ENCODE measurements at places on chromosomes 5 and 9.

GRCh38 chr9:24912767-24913166 lies 367.1 kb upstream of the IZUMO3 start:
- no peak for DNase-seq

- DNase-seq = no peak
Observed at GRCh38 chr5:38825494-38825893, 20.3 kb upstream of the OSMR start.

- no peak for DNase-seq
Observed at GRCh38 chr5:45098483-45098882, 289.7 kb downstream of the MRPS30 start.

GRCh38 chr9:22529426-22530199 lies 83.0 kb downstream of the DMRTA1 start:
- DNase-seq = no peak

- DNase-seq = no peak
Observed at GRCh38 chr5:63963080-63963735, 963 bp upstream of the HTR1A start.

- DNase-seq = no peak
Observed at GRCh38 chr5:82766206-82766605, 311.0 kb downstream of the TMEM167A start.

DNA sequence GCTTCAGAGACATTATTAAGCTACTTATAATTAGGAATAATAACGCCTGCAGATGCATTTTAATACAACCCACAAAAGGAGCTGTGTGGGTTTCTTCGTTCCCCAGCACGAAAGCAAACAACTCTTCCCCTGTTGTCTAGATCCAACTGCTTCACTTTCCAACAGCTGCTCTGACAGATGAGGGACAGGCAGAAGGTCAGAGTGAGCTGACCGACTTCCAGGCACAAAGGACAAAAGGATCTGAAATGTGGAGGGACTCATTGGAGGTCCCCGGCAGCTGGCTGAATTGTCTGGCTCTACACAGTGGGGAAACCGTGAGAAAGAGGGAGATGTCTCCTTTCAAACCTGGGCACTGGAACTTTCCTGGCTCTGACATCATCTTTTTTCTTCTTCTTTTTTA lies 79.1 kb upstream of the ALDH1B1 start:
- DNase-seq = no peak

GRCh38 chr9:27784847-27785713 lies 211.8 kb upstream of the C9orf72 start:
- DNase-seq = no peak

GRCh38 chr5:72243706-72244105 lies 76.3 kb downstream of the MRPS27 start:
- DNase-seq = no peak

GRCh38 chr9:38289236-38289865 lies 103.2 kb upstream of the ALDH1B1 start:
- DNase-seq = no peak

GRCh38 chr5:179238628-179238970 lies 106.7 kb downstream of the ADAMTS2 start:
- no peak for DNase-seq

DNA sequence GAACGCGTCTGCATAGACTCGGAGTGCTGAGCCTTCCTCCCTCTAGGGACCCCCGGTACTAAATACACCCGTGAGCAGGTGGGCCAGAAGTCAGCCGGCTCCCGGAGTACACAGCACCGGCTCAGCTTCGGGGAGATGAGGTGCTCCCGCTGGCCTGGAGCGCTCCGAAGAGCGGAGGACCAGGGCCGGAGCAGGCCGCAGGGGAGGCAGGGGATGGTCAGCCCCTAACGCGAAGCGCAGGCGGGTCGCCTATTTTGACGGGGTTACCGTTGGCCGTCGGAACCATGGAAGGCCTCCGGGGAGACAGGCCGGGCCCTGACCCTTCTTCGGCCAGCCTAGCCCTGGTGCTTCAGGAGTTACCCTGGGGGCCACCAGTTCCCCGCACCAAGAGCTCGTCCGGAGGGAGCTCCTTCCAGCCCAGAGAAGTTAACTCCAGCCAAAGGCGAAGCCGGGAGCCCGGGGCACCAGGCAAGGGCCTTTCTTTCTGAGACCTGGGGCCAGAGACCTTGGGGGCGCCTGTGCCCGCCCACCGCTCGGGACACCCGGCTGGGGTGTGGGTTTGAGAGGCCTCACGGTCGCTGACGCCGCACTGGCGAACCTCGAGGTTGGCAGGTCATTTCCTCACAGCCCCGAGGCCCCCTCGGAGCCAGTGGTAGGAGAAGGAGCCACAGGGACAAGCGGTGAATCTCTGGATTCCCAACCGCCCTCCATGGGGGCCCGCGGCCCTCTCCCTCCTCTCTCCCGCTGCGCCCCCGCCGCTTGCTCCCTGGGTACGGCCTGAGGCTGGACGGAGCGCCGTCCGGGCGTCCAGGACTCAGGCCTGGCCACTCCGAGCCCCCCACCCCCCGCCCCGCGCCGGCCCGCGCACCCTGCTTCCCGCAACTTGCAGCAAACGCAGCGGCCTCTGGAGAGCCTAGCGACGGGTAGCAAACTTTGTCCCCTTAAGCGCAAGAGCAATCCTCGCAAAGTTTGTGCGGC lies 3.4 kb upstream of the IRX4 start:
- no peak for DNase-seq

DNA sequence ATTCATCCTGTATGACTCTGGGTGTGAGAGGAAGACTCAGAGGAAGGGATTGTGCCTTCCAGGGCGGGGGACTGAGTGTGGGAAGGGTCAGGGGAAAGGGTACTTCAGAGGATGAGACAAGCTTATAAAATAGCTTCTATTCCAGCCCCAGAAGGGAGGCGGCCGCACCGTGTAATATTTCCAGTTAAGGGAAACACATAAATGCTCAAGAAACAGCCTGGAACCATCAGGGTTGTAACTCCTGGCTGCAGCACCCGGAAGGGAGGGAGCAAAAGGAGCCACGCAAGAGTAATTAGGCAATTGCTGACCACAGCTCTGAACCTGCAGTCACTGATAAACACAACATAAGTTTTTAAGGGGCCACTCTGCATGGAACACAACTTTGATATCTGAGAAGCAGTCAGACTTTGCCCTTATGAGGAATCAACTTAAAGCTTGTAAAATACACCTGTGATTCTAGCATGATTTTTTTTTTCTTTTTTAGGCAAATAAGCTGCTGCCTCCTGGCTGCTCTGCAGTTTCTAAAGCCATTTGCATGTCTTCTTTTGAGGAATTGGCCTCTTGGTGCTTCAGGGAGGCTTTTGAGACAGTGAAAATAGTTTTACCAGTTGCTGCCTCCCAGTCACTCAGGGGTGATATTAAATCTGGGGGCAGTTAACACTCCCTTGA lies 382.7 kb downstream of the ENC1 start:
- no peak for DNase-seq

- no peak for DNase-seq
Observed at GRCh38 chr9:134408389-134408788, 82.1 kb downstream of the RXRA start.

GRCh38 chr9:15786616-15787015 lies 233.8 kb downstream of the CCDC171 start:
- no peak for DNase-seq

- DNase-seq = no peak
Observed at GRCh38 chr9:75483636-75484035, 395.3 kb downstream of the OSTF1 start.

DNA sequence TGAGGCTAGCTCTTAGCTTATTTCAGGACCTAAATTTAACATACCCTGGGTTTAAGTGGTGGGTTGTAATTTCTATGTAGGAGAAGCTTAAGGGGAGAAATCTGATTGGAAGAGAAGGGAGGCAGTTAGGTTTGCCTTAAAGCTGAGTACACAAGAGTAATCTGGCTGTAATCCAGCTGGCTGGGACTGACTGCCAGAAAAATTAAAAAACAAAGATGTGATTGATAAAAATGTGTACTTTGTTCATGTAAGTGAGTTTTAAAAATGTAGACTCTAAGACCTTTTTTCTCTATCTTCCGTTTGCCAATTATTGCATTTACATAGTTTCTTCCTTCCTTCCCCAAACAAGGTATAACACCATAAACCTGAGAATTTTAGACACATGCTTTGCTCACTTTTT lies 17.5 kb upstream of the MSMP start:
- no peak for DNase-seq

DNA sequence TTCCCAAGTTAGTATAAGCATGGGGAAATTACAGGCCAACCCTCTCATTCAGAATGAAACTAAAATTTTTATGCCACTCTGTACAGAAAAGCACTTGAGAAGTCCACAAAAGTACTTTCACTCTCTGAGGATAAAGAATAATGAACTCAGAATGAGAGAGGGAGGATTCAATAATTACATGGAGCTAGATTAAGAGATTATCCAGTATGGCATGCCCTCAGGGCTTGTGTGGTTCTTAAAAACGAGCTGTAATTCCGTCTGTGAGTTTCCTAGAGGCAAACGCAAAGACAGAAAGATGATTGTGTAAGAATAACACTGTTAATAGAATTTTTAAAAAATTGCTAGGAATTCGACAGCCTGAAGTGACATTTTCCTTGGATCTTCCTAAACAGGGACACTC lies 126.8 kb upstream of the PTCH1 start:
- DNase-seq = no peak

DNA sequence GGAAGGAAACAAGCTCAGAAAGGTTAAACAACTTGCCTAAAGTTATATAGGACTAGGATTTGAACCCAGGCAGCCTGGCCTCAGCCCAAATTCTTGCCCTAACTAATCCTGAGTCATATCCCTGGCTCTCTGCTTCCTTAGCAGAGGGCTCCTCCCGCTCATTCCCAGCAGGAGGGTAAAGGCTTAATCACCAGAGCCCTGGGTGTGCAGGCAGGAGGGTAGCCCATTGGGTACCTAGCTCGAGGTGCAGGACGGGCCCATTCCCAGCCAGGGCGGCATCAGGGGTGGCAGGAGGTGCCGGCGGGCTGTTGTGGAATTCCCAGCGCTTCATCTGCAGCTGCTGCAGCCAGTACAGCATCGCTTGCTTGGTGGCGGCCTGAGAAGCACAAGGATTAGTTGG lies 3.9 kb downstream of the TBC1D2 start:
- DNase-seq = no peak

GRCh38 chr5:107563959-107564544 lies 106.7 kb downstream of the EFNA5 start:
- no peak for DNase-seq

DNA sequence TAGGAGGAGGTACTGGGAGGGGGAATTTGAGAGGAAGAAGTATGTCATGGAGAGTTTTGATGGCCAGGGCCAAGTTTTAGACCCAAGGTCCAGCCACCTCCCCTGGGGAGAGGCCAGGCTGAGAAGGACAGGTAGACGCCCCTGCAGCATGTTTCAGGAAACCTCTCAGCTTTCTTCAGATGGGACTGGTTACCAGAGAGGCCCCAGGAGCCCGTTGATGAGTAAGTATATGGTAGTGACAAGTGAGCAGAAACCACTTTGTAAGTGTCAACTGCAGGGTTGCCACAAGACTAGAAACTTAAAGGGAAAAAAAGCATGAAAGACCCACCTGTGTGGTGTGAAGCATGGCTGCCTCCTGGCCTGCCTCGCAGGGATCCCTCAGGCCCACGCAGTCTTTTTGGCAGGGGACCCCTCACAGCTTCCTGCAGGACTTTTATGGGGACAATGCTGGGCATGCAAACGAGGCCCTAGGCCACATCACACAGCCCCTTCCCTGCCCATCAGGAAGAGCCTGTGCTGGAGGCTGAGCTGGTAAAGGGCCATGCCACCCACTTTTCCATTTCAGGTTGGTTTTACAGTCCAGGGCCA lies 255.9 kb downstream of the FSTL4 start:
- no peak for DNase-seq

DNA sequence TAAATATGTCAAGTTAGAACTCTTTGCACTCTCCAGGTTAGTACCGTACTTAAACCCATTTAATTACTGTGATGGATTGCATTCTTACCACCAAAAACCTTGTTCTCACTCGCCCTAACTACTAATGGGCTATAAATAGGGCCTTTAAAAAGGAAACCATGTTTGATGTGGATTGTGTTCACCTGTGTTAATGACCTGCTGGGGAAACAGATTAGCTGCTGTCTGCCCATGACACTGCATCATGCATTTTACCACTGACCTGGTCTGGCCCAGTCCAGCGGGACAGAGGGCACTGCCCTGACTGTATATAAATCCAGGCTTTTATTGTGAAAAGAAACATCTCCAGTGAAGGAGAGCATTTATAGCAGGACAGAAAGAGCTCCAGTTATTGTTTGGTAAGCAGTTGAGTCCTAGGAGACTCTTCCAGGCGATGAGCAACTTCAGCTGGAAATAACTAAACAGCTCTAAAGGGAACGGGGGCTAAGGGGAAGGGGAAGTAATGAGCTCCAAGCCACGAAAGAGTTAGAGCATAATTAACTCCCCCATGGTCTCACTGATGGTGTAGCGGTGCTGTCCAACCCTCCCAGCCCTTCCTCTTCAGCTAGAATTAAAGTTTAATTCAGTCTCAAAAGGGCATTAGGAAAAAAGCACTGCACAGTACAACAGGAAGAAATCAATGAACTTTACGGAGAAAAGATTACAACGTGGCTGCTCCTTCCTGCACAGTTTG lies 303.1 kb downstream of the ENC1 start:
- no peak for DNase-seq

DNA sequence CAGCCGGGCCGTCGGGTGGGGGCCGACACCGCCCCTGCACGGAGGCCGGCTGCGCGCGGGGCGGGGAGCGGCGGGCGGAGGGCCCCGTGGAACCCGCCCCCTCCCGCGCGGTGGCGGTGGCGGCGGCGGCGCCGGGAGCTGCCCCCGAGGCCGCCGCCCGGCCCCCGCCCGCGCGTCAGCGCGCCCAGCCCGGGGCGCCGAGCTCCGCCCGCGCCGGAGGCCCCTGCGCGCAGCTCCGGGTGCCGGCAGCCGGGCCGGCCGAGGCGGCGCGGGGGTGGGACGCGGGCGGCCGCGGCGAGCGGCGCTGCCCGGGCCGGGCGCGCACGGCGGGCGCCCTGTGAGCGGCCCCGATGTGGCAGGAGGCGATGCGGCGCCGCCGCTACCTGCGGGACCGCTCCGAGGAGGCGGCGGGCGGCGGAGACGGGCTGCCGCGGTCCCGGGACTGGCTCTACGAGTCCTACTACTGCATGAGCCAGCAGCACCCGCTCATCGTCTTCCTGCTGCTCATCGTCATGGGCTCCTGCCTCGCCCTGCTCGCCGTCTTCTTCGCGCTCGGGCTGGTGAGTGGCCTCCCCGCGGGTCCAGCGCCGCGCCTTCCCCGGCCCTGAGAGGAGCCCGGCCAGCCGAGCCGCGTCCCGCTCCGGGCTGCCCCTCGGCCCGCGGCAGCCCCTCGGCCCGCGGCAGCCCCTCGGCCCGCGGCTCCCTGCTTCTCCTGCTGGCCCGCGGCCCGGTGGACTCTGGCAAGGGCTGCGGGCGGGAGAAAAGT lies at the start of gene ADCY2:
ADCY2 (plus strand) TSS at position 192 of the 766 bp plus-strand sequence; CDS start at position 351, 159 bp downstream.
- no peak for DNase-seq

GRCh38 chr9:36040271-36040925 lies 3.7 kb downstream of the RECK start:
- DNase-seq = no peak

GRCh38 chr9:3648266-3648665 lies 122.5 kb upstream of the RFX3 start:
- no peak for DNase-seq

- no peak for DNase-seq
Observed at GRCh38 chr9:32722704-32723103, 60.6 kb upstream of the TMEM215 start.
